ENCODE measurements at places on chromosomes 5 and 9. TPM values are rescaled to one million over a fixed set of nuclear protein-coding genes. Genes with fewer than 3 reads are reported as not detected.

Gene IL4
- polyA plus RNA-seq = not detected

Gene UAP1L1
- polyA plus RNA-seq = 3.8 TPM

Gene CTNND2
- 0.18 TPM for polyA plus RNA-seq

Gene C9orf85
- polyA plus RNA-seq = 8.0 TPM

Gene ZNF462
- 3.5 TPM for polyA plus RNA-seq

Gene C9orf50
- polyA plus RNA-seq = 0.04 TPM

Gene GFI1B
- polyA plus RNA-seq = 0.02 TPM

Gene PTGDS
- polyA plus RNA-seq = 185 TPM
